Non-pigmented ciliary epithelial cell (primary cell): ENCODE measurements at places on chromosomes 1 and 21.

DNA sequence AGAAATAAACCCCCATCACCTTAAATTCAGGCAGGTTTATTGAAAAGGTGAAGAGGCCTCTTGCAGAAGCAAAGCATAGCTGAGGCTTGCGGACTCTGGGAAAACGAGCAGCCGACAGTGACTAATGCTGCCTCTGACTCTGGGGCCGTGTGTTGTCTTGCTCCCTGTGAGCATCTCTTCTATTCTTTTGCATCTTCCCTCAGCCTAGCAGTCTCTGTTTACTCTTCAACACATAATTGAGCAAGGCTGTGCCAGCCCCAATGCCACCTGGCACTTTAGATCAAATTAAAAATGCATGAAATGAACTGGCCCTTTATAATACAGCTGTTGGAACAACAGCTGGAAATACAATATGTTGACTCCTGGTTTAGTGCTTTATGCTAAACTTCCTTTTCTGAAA lies 18.4 kb upstream of the REG4 start:
- no peak for DNase-seq

DNA sequence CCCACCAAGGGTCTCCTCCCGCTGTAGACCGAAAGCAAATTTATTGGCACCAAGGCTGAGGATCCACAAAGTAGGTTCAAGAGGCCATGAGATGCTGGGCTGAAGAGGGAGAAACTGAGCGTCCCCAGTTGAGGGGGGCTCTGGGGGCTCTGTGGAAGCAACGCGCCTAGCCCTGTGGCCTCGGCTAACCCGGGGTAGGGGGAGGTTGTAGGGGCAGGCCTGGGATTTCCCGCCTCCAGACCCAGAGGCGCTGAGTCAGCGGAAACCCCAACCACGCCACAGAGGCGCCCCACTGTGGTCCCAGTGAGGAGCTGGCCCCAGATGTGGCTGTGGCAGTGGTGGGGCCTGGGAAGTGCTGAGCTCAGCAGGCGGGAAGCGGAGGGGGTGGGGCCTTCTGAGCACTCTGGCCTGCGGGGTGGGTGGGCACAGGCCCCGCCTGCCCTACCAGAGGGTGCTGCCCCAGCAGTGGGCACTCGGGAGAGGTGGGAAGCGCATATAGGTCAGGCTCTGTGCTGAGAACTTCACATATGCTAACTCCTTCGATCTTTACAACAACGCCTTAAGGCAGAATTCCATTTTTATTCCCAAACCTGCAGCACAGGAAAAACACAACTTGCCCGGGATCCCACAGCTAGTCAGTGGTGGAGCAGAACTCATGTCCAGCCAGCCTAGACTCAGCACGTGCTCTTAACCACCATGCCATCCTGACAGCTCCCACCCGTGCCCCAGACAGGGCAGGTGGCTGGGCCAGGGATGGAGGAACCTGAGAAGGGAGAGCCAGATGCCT lies 1.5 kb upstream of the COL16A1 start:
- DNase-seq: no peak

- DNase-seq: no peak
Observed at GRCh38 chr1:39524591-39525365, 33.3 kb downstream of the BMP8A start.

- no peak for DNase-seq
Observed at GRCh38 chr1:118118873-118119463, 66.1 kb downstream of the SPAG17 start.

DNA sequence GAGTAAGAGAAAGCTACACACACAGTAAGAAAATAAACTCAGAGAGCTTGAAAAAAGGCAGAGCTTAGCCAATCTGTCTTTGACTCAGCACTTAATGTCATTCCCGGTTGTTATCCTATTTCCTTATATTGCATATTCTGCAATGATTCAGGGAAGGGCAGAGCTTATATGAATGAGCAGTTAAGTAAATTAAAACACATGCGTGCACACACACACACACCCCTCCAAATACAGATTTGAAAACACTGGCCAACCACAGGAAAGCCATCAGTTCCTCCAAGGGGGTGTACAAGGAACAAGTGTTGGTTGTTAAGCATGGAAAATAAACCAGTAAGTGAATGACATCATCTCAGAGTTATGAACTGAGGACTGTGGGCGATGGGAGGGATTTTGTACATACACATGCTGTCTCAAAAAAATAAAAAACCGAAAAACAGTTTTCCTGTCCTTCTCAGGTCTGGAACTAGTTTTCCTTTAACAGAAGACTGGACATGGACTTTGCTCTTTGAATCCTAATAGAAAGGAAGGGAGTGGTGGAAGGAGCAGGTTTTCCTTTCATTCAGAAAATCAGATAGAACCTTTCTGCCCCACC lies 1.0 kb downstream of the IQGAP3 start:
- peak; percentile 75 for DNase-seq

DNA sequence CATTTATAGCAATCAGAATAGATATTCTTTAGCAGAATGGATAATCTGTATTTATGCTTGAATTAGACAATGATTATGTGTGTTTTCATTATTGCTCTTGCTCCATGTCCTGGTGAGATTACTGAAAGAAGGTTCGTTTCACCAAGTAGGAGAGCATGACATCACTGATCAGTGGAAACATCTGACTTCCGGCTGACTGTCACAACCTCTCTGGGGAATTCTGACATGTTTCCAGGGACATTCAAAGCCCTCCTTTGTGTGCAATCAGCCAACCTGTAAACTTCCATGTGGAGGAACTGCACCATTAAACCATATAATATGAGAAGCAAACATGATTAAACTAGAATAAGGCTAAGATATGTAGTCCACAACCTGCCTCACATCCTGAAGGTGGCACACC lies 424.8 kb upstream of the ADGRL4 start:
- DNase-seq: no peak

- DNase-seq: no peak
Observed at GRCh38 chr1:156076609-156077429, 5.4 kb downstream of the MEX3A start.

- no peak for DNase-seq
Observed at GRCh38 chr21:28644762-28645161, 347.9 kb downstream of the LTN1 start.

- DNase-seq: no peak
Observed at GRCh38 chr1:17342014-17342441, 30.0 kb upstream of the PADI6 start.

DNA sequence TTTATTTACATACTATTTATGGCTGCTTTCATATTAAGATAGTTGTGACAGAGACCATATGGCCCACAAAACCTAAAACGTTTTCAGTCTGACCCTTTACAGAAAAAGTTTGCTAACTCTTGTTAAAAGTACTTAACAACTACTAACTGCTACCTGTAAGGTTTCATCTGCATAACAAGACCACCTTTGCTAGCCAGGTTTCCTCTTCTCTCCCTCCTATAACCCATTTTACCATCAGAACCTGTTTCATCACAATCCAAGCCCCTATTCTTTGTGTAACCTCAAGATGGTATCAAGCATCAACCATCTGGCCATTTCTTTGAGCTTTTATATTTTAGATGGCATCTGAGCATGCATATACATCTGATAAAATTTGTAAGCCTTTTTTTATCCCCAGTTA lies 305.4 kb downstream of the HHIPL2 start:
- DNase-seq: no peak

GRCh38 chr1:167076136-167076710 lies 14.0 kb downstream of the GPA33 start:
- no peak for DNase-seq

GRCh38 chr1:168362991-168363390 lies 82.3 kb downstream of the TBX19 start:
- no peak for DNase-seq

DNA sequence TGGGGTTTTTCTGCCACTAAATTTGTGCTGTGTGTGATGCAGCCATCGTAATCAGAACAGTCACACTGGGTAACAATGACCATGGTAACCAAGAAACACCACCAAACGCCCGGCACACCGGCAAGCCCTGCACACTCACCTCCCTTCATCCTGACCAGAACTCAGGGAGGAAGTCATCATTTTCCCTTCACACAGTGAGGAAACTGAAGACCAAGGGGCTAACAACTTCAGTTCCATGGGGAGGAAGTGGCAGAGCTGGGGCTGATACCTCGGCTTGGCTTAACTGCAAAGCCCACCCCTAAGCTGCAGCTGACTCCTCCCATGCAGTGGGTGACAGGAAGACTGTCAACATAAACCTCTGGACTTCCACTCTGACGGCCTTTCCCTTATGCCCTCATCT lies 69.3 kb upstream of the BCAR3 start:
- no peak for DNase-seq

- no peak for DNase-seq
Observed at GRCh38 chr1:16971341-16972188, 8.9 kb downstream of the MFAP2 start.

GRCh38 chr1:197063212-197063611 lies 3.8 kb downstream of the F13B start:
- DNase-seq: no peak

- no peak for DNase-seq
Observed at GRCh38 chr1:13911697-13912619, 212.0 kb downstream of the PRDM2 start.

DNA sequence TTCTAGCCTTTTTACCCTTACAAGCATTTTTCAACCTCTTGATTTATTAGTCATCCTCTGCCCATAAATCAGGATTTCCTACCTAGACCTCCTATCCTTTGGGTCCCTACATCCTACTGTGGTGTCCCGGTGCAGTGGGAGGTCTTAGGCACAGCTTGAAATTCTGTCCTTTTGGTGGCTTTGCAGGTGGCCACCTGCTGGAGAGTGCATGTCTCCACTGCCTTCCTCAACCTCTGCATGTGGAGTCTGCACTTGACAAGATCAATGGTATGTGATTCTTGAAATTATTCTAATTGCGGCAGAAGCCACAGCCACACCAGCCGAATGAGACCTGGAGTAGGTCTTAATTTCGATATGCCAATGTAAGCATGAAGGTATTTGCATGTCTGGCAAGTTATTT lies 11.4 kb upstream of the KCNA3 start:
- no peak for DNase-seq
